ENCODE measurements at places on chromosomes 3 and 15.

DNA sequence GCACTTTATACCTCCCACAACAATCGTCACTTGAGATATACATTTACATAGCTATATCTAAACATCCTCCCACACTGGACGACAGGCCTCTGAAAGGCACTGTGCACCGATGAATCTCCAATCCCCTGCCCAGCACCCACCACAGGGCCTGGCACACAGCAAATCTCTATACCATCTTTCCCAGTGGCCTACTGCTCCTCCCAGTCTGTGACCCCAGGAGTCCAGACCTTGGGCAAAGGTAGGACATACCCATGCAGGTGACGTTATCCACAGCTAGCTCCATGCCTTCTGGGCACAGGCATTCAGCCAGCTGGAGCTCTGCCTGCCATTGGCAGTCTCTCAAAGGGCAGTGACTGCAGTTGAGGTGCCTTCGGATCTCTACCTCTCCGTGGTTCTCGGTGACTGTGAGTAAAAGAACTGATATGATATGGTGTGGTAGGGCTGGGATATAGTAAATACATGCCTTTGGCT is 5.8 kb downstream of the LTK start:
- no peak for DNase-seq

- DNase-seq: no peak
These were observed 14.9 kb upstream of the LEKR1 start for GRCh38 chr3:156811089-156811862.

- DNase-seq: no peak
These were observed 91.9 kb downstream of the NAALADL2 start for GRCh38 chr3:174951034-174951433.

GRCh38 chr3:10600296-10600714 is 94.9 kb upstream of the ATP2B2 start:
- DNase-seq: no peak

- DNase-seq: no peak
These were observed 95.6 kb downstream of the ECT2 start for GRCh38 chr3:172846103-172846561.

GRCh38 chr3:40309925-40310695 is 603 bp downstream of the EIF1B start:
- DNase-seq: no peak

GRCh38 chr3:71905426-71905825 is 120.5 kb upstream of the PROK2 start:
- no peak for DNase-seq

DNA sequence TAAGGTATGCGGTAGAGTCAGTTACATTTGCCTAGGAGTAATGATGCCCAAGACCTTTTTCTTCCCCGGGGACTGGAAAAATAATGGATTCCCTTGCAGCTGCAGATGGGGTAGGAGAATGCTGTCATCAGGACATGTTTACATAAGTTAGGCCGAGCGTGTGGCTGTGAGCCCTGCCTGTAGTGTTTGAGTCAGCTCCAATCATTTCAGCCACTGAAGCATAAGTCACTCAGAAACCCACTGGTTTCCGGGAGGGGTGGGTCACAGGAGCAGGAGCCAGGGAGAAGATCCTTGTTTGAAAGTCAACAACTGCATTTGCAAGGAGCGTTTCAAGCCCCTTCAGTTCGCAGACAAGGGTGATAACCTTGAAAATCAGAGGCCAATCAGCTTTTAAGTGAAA is 562.3 kb downstream of the MCTP2 start:
- DNase-seq: no peak

GRCh38 chr3:126378341-126378751 is 16.4 kb upstream of the CFAP100 start:
- no peak for DNase-seq

DNA sequence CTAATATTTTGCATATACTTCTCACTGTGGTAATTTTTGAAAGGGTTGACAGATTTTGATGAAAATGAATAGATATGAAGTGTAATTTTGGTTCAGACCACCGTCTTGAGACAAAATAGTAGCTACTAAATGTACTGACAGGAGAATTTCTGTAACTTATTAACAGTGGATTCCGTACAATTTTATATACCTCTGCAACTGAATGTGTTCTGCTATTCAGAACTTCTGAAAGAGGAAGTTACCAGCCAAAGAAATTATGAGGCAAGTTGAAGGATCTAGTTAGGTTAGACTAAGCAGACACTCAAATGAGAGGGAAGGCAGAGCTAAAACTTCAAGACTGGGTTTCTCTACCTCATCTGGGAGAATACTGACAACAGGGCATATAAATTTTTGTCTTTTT is 29.4 kb downstream of the GAP43 start:
- no peak for DNase-seq

DNA sequence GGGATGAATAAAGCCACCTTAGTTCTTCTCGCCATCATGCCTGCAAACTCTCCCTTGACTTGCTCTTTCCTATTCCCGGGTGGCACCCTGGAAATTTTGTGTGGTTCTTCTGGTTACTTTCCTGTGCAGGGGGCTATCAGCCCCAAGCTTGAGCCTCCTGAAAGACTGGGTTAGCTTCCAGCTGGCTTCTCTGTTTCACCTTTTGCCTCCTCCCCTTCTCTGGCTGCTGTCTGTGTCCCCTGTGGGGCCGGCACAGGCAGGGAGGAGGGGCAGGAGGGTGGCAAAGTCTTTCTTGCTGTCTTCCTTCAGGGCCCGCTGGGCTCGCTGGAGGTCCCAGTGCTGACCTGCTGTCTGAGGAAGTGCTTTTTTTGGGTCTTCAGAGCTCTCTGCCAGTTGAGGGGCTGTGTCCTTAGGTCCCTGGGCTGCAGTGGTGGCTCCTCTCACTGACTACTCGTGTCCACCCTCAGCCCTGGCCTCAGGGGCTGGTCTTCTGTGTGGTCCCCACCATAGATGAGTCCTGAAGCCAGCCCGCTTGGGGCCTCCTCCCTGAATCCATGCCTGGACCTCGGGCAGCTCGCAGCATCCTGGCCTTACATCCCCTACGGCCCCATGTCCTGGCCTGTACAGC is 196.5 kb downstream of the KLF13 start:
- no peak for DNase-seq

DNA sequence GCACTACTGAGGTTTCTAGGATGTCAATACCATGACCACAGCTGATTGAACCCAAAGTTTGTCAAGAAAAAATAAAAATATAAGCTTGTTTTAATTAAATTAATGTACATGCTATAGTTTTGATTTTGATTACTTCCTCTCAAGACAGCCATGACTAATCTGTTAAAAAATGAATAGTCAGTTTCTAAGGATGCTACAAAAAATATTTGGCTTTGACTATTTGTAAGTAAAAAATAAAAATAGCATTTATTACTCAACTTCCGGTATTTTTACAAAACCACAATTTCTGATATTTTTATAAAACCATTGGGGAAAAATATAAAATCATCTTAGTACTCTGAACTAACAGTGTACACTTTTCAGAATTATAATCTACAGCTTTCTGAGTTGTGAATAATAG is 12.1 kb upstream of the TEX9 start:
- DNase-seq: no peak

DNA sequence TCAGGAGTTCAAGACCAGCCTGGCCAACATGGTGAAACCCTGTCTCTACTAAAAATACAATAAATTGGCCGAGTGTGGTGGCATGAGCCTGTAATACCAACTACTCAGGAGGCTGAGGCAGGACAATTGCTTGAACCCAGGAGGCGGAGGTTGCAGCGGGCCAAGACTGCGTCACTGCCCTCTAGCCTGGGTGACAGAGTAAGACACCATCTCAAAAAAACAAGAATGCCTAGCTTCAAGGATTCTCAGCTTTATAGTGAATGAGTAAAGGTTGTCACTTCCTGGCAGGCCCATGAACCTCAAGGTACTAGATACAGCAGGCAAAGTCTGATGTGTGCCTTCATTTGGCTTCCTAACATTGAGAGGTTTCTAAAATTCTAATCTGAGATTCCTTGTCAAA is 14.4 kb downstream of the THOC7 start:
- DNase-seq: no peak

DNA sequence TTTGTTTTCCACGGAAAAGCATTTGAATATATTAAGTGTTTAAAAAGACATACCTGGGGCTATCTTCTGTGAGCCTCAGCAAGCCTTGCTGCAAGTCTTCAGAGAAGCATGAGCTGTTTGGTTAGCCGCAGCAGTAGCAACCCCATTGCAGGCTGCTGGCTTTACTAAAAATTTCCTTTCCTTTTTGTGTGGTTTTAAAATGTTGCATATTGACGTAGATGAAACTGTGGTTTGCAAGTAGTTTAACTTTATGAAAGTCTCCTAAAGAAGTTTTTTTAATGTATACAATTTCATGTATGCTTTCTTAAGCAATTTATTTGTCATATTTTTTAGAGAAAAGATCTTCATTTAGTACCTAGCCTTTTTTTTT is at the start of gene GPR171:
TSS of gene GPR171 (minus strand) at position 166 of the 370 bp plus-strand sequence. CDS start 3,830 bp downstream, outside the sequence.
- DNase-seq: peak; percentile 59

- DNase-seq: no peak
These were observed 69.3 kb downstream of the TBC1D2B start for GRCh38 chr15:78007964-78008886.

- DNase-seq: no peak
These were observed 19.9 kb upstream of the RTP2 start for GRCh38 chr3:187722206-187722612.

DNA sequence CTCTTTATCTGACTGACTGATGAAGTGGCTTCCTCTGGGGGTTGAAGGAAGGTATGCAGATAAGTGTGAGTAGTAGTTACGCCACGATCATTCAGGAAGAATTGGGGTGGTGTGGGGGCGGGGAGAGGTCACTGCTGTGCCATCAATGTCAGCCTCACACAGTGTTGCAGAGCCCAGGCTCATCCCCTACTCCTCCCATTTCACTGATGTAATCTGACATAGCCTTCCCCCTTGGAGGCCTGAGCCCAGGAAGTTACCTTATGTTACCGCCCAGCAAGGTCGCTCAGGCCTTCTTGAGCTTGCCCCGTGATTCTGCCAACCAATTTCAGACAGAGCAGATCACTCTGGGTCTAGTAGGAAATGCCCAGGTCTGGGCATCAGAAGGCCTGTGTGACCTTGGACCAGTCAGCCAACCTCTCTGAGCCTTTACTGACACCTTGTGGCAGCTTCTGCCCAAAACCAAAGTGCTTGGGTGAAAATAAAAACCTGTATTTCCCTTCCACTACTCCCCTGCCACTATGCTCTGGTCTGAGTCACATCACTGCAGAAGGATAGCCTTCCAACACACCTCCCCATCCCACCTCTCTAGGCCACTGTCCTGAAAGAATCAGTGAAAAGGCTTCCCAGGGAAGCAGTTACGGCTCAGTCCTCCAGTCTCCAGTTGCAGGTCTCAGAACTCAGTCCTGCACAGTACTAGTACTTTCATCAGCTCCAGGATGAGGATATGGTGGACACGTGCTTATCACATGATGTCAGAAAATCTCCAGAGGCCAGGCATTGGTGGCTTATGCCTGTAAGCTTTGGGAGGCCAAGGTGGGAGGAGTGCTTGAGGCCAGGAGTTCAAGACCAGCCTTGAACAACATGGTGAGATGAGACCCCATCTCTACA is 28.1 kb upstream of the INSYN1 start:
- no peak for DNase-seq

- no peak for DNase-seq
These were observed 21.0 kb upstream of the CA12 start for GRCh38 chr15:63402498-63403253.

- no peak for DNase-seq
These were observed 29.2 kb downstream of the PRR23E start for GRCh38 chr3:127222163-127222562.

DNA sequence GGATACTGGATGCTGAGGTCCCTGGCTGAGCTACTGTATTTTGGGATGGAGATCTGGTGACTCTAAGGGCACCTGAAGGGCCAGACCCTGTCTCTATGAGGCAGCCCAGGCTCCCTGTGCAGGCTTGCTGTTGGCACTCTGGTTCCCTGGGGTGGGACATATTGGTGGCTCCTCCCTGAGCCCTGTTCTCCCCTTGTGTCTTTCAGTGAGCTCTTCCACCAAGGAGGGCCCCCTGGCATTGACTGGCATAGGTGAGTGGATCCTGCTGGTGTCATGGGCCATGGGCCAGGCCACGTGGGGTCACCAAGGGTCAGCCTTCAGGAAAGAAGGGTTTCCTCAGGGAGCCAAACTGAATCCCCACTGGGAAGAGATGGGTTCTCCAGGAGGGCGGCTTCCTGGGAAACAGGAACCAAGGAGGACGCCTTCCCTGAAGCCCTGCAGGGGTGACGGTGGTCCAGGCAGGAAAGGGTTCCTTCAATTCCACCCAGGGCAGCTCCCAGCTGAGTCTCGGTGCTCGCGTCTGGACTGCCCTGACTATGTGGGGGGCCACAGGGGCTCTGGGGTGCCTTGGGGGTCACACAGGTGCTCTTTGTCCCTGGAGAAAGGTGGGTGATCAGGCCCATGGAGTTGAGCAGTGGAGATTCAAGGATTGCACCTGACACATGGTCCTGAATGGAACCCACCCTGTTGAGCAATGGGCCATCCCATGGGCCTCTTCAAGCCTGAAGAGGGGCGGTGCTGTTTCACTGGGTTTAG is 220.4 kb downstream of the SNRPN start:
- peak; percentile 3 for DNase-seq

- DNase-seq: no peak
These were observed 22.5 kb upstream of the CPNE9 start for GRCh38 chr3:9681011-9681722.

DNA sequence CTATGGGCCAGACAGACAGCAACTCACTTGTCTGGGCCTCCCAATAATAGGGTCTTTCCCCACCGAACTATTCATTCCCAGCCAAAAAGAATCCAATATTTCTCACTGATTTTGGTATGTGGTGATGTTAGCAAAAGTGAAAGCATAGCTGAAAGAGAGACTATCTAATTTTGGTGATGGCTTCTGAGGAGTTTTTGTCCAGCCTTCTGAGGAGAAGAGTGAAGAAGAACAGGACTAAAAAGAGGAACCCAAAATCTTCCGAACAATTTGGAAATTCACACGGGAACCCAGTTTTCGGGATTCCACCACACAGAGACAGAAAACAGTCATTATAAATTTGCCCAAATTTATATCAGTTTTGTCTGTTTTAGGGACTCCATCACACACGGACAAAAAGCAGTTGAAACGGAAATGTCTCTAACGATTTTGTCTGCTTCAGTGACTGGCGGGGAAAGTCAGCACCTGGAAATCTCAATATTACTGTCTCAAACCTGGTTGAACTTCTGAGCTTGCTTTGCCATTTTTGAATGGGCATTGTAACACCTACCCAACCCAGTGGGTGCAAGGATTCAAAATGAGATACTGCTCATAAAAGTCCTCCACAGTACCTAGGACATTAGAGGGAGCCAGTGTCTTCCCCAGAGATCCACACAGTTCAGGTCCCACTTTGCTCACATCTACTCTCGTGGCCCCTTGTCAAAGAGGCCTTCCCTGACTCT is 9.1 kb downstream of the CD80 start:
- DNase-seq: no peak

- no peak for DNase-seq
These were observed 65.0 kb upstream of the ATP2B2 start for GRCh38 chr3:10570196-10570946.

GRCh38 chr3:127211118-127212060 is 18.5 kb downstream of the PRR23E start:
- DNase-seq: no peak

- no peak for DNase-seq
These were observed 47.0 kb upstream of the TFG start for GRCh38 chr3:100662113-100662823.

DNA sequence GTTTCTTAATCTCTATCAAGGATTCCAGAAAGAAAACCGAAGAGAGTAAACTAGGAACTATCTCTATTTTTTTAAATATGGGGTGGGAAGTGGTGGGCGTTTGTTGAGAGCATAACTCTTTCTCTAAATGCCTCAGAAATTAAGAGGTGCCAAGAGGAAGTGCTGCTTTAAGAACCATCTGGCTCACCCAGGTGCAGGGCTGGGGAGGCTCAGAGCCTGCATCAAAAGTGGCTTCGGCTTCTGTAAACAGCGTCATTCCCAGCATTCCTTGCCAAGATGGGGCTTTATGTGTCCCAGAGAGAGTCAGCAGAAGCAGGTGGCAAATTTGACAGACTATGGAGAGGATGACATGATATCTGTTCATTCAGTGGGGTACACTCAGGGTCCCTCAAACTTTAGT is 123.3 kb upstream of the BFSP2 start:
- DNase-seq: no peak
